A172 (cell line): ENCODE measurements at places on chromosomes 5 and 9. TPM values are rescaled to one million over a fixed set of nuclear protein-coding genes. Genes with fewer than 3 reads are reported as not detected.
A peak's percentile ranks its signal among the peaks of the same experiment; 100 is the strongest.

GRCh38 chr5:123450640-123451039 is 27.4 kb upstream of the CEP120 start:
- DNase-seq: no peak

GRCh38 chr5:96714951-96715451 is 52.8 kb downstream of the CAST start:
- DNase-seq: no peak

- DNase-seq: no peak
These were observed 18.5 kb downstream of the CCDC69 start for GRCh38 chr5:151205411-151205810.

GRCh38 chr5:113092683-113093082 is 116.1 kb downstream of the DCP2 start:
- no peak for DNase-seq

- DNase-seq: peak; percentile 59
These were observed 361.3 kb downstream of the PTPRD start for GRCh38 chr9:10251490-10251889.

DNA sequence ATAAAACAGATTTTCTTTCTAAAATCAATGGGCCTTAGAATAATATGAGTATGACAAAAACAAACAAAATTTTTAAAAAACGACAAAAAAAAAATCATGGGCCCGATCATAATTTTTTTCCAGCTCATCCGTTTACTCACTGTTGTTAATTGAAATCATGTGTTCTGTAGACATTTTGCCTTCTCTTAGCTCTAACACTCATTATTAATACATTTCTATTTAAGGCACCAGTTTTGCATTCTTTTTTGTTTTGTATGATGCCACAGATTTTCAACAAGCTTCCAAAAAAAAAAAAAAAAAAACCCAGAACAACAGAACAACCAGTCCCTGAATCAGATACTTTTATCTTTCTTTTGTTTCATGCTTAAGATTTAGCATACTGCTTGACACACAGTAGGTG is 86.4 kb downstream of the PRLR start:
- DNase-seq: no peak

GRCh38 chr5:125199968-125200865 is 453.8 kb upstream of the ZNF608 start:
- no peak for DNase-seq

DNA sequence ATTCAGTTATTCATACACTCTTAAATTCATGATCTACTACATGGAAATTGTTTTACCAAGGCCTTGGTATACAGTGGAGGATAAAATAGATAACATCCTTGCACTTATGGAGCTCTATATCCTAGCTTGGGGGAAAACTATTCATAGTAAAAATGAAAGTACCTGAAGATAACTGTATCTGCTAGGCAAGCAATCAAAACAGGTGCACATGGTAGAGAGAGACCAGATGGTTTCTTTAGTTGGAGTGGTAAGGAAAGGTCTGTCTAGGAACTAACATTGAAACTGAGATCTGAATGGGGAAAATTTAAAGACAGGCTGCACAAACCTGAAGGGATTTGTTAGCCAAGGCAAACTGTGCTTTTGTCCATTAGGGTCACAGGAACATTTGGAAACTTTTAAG is 11.1 kb upstream of the SLCO4C1 start:
- no peak for DNase-seq

DNA sequence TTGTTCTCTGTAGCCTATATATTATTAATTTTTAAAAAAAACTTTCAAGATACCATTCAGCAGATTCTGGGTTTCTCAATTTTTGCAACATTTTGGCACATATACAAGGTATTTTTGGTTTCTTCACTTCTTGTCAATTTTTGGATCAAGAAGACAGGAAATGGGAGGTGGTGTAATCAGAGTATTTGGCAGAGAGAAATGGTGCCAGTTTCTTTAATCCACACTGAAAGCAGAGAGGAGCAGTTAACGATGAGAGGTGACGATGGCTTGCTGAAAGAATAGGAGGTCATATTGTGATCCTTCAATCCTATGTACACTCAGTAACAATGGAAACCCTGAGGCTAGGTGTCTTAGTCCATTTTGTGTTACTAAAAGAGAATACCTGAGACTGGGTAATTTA is 16.4 kb downstream of the NNT start:
- no peak for DNase-seq

Gene PCDHGC5
- total RNA-seq: 1.1 and 3.7 TPM in 2 replicates

Gene UCK1
- 11.2 and 15.9 TPM in 2 replicates for total RNA-seq

Gene DBH
- 0.02 TPM in 1 of 2 replicates, not detected in the other for total RNA-seq

Gene LHX3
- total RNA-seq: not detected in 2 replicates

Gene SPATA9
- total RNA-seq: not detected in 2 replicates

Gene LMX1B
- 1.8 and 2.9 TPM in 2 replicates for total RNA-seq

Gene ASPN
- total RNA-seq: not detected in 2 replicates

Gene TSSK1B
- total RNA-seq: not detected in 2 replicates
